ENCODE measurements at places on chromosomes 16 and 17.

DNA sequence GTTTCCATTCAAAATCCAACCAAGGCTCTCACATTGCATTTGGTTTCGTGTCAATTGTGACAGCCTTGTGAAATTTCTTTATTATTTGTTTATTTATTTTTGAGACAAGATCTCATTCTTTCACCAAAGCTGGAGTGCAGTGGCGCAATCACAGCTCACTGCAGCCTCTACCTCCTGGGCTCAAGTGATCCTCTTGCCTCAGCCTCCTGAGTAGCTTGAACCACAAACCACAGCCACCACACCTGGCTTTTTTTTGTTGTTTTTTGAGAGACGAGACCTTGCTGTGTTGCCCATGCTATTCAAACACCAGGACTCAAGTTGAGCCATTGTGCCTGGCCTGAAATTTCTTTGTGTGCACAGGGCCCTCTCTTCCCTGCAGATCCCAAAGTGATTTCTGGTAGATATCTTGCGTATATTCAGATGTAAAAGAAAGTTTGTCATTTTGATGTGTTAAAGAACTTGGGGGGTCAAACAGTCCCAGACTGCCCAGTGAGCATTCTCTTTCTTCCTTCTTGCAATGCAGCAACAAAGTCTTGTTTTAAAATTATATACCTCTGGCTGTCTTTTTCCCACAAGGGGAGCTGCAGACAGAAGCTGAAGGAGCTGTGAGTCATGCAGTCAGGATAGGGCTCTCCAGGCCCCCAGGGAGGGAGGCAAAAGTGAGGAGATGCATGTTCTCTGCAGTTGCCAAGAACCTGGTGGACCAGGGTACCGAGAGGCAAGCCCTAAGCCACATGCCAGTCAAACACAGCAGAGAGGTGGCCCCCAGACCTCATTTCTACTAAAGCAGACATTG lies 15.5 kb upstream of the USP22 start:
- no peak for DNase-seq

GRCh38 chr17:35972945-35973332 lies 8.4 kb downstream of the CCL16 start:
- no peak for DNase-seq

DNA sequence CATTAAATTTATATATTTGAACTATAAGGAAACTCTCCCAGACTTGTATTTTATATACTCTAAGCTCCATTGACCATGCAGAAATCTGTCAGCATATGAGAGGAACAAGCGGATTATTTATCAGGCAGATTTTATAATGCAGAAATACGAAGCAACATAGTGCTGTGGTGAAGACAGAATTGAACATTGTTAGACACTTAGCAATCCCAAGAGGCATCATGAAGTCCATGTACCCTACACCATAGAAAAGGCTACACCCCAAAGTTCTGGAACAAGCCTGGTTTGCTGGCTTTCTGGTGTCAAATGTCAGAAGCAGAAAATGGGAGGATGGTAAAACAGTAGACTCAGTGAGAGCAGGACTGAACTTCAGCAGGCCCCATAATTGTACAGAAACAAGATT lies 241.1 kb downstream of the PRKCA start:
- no peak for DNase-seq

DNA sequence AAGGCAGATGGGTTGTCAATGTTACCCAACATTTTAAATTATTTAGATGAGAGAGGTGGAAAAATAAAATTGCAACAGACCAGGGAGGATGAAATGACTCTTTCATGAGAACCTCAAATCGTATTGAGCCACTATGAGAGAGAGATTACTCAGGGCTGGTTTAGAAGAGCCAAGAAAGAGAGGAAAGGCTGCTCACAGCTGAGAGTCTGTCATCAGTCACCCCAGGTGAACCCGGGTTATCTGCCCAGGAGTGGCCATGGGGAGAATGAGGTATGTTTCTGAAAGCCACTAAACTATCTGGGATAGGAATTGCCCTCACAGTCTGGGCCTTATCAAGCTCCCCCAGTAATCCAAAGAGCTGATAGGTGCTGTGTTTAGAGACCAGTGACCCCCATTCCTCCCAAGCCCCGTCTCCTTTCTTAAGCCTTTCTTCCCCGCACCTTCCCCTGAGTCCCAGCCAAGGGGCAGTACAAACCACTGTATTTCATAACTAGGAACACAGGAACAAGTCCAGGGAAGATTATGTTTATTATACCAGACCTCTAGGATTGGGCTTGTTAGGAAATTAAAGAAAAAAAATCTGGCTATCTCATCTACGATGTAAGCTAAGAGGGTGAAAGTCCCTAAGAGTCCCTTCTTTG lies 158.9 kb upstream of the NOL11 start:
- DNase-seq = no peak

DNA sequence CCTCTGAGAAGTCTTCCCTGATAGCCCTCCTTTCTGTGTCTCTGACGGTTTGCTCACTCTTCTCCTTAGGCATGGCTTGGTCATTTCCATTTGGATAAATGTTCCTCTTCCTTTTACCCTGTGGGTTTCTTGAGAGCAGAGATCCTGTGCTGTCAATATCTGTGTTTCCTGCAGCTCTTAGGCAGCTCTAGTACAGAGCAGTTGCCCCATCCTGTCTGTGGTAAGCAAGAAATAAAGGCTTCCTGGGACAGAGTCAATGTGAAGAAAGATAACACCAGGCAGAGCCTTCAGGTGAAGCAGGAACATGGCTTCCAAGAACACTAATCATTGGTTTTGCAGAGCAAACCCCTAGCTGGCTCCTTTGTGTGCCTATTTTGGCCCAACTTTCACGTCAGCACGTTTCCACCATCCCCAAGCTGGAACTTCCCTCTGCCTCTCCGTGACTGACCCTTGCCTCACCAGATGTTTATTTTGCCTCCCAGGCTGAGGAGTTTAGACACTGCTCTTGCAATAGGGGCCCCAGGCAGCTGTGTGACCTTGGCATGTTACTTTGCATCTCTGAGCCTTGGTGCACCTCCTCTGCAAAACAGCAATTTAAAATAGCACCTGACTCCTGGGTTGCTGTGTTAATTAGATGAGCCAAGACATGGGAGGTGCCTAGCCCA lies 49.6 kb upstream of the SIAH1 start:
- no peak for DNase-seq

DNA sequence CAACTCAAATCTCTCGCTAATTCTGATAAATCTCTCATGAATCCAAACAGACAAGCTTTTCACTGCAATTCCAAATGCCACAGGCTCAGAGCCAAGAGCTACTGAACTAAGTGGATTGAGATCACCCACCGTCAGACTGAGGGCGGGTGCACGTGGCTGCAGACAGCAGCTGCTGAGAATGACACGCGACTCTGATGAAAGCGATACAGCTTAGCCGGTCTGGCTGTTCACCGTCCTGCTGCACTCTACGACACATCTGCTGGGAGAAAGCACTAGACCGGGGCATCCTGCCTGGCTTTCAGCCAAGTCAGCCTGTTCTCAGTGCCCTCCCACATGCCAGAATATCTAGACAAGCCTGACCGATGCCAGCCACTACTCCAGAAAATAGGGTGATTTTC lies 42.6 kb downstream of the KLHDC4 start:
- no peak for DNase-seq

DNA sequence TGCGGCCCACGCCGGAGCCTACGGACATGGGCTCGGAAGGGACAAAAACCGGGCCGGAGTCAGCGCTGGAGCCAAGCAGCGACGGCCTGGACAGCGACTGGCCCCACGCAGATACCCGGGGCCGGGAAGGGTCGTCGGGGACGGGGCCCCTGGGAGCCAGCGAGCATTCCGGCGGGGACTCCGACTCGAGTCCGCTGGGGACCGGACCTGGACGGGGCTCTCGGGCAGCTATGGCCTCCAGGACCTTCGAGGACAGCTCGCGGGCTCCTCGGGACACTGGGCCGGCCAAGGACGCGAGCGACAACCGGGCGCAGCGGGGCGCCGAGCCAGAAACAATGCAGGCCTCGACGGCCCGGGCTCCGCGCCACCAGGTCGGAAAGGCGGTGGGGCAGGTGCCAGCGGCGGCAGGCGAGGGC lies 1.0 kb downstream of the MYO15B start:
- no peak for DNase-seq

- DNase-seq = no peak
Measured at GRCh38 chr17:59466946-59467801, 98.2 kb upstream of the DHX40 start.

- DNase-seq = no peak
Measured at GRCh38 chr16:58518083-58518979, 3.0 kb downstream of the SETD6 start.

- no peak for DNase-seq
Measured at GRCh38 chr17:40553694-40554534, 11.4 kb downstream of the CCR7 start.

DNA sequence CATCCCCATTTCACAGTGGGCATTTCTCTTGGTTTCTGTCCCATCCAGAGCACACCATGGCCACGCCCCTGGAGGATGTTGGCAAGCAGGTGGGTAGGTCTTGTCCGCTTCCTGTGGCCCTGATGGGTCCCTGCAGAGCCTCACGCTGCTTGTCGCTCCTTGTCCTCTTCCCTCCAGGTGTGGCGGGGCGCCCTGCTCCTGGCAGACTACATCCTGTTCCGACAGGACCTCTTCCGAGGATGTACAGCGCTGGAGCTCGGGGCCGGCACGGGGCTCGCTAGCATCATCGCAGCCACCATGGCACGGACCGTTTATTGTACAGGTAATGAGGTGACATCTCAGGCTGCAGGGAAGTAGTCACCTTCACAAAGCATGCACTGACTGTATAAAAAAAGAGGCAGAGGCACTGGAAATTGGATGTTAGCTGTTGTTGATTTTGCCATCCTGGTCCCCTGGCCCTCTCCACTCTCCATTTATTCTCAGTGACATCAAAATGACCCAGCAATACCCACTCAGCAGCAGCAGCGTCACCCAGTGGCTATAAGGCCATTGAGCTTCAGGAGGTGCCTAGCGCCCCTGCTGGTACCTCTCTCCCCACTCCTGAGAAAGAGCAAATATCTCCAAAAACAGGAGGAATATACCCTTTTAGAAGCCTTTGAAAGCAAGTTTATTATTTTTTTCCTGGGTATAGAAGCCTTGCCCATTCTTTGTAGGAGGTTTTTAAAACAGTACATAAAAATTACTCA lies 13.7 kb downstream of the METTL22 start:
- no peak for DNase-seq

DNA sequence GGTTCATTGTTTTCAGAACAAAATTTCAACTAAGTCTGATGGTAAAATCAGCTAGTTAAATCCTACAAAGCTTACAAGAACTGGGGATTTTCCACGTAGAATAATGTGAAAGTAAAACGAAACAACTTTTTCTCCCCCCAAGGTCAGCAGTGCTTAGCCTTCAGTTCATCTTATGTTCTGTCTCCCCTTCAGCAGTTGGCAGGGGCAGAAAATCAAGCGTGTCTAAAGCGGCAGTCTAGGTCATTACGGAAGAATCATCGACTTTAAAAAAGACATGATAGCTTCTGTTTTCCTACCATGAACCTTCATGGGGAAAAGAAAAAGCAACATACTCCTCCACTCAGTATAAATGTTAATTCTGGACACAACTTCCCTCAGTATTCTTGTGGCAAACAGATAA lies 50.7 kb downstream of the GNA13 start:
- no peak for DNase-seq

DNA sequence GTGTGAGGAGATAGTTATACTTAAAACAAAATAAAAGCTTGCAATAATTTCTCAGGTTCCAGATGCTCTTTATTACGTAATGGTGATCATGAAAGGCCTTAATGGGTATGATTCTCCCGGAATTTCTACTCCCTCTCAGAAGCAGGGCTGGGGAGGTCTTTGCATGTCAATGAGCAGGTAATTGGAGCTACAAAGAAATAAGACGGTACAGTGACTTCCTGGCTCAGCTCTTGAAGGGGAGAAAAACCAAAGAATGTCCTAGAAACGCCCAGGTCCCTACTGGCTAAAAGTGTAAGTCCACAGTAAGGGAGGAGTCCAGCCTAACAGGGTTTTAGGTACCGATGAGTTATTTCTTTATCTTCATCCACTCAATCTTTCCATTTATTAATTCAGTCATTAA lies 390.9 kb downstream of the TMEM114 start:
- no peak for DNase-seq

GRCh38 chr17:66400698-66401097 lies 98.3 kb downstream of the PRKCA start:
- DNase-seq = no peak
